NCI-H748 treated with DMSO at 0.1 percent for 48 hours (cell line): ENCODE measurements at places on chromosomes 11 and 22.

DNA sequence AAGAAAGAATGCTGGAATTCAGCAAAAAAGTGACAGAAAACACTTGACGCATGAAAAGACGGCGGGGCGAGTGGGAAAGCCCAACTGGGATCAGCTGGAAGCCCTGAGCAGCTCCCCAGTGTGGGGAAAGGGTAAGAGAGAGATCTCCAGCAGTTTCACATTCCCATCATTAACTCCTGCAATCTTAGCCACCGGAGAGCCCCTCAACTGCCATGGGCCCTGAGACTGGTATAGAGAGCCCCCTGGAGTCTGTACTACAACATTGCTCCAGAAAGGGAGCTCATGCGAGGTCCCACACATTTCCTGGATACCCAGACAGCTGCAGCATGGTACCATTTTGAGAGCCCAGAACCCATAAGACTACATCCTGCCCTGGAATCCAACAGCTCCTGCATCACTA lies 31.1 kb downstream of the MRGPRX4 start:
- peak; percentile 21 for DNase-seq

GRCh38 chr22:20761536-20761935 lies 12.4 kb upstream of the SERPIND1 start:
- no peak for DNase-seq

DNA sequence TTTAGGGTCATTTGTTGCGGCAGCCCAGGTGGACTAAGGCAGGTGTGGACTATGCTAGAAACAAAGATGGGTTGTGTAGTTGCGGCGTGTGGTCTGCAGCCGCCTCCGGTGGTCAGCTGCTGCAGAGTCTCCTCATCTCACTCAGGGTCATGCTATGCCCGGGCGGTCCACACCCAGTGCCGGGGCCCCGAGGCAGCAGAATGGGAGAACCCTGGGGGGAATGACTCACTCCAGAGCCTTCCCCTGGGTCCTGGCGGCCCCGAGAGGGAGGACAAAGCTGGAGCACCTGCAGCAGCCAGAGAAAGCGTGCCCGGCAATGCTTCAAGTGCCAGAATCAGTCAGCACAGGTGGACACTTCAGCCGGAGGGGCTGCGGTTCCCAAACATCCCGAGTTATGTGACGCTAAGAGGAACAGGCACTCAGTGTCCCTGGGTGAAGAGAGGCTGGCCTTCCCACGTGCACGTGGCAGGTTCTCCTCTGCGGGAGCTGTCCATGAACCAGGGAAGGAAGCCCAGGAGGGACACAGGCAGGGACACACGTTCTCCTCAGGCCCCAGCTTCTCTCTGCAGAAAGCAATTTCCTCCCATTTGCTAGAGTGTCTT lies 289.6 kb upstream of the B3GAT1 start:
- no peak for DNase-seq

- no peak for DNase-seq
These were observed 58.7 kb upstream of the SLN start for GRCh38 chr11:107770551-107770951.

GRCh38 chr11:76228875-76229149 lies 22.5 kb upstream of the WNT11 start:
- no peak for DNase-seq

GRCh38 chr11:120904116-120904515 lies 119.8 kb upstream of the TBCEL start:
- DNase-seq = no peak

GRCh38 chr22:37017356-37017755 lies 1.9 kb downstream of the TST start:
- DNase-seq = no peak

GRCh38 chr11:86171627-86172026 lies 72.9 kb upstream of the EED start:
- DNase-seq = no peak

GRCh38 chr11:112132737-112133136 lies 31.2 kb downstream of the IL18 start:
- DNase-seq = no peak
